Kidney (tissue), 22 donors: ENCODE measurements at places on chromosomes 2 and 18. TPM values are rescaled to one million over a fixed set of nuclear protein-coding genes. Genes with fewer than 3 reads are reported as not detected.

DNA sequence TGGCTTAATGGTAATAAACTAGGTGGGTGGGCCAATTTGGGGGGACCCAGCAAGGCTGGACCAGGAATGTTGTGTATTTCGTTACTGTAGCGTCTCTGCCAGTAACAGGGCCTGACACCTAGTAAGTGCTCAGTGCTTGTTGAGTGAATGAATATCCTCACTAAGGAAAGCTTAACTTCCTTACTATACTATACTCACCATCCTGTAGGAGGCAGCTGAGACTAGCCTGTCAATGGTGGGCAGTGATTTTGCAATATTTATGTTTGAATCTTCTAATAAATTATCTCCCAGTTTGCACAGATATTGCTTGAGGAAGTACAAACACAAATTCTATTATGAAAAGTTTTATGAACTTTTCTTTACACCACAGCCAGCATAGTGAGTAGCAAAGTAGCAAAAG, 370.7 kb upstream of the SYT4 start:
- no peak for DNase-seq

DNA sequence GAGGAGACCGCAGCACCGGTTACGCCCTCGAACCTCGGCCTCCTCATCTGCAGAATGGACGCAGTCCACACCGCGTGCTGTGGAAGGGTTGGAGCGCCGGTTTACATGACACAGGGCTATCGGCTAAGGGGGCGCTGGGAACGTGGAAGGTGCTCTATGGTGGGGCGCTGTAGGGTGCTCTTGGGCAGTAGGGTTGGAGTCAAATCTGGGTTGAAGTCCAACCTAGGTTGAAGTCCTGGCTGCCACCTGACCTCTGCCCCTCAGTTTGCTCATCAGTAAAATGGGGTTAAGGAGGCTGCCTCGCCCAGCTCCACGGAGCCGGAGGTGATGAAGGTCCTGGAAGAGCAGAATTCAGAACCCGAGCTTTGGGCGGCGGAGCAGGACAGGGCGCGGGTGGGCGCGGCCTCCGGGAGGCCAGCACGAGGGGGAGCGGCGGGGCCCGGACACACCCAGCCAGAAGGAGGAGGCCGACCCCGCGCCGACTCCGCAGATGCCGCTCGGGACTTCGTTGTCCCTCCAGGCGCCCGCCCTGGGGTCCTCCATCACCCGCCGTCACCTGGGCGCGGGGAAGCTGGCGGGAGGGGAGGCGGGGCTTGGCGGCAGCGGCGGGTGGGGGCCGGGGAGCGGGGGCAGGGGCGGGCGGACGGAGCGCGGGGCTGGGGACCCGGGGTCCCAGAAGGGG, 558 bp upstream of the GAREM2 start:
- DNase-seq = no peak

DNA sequence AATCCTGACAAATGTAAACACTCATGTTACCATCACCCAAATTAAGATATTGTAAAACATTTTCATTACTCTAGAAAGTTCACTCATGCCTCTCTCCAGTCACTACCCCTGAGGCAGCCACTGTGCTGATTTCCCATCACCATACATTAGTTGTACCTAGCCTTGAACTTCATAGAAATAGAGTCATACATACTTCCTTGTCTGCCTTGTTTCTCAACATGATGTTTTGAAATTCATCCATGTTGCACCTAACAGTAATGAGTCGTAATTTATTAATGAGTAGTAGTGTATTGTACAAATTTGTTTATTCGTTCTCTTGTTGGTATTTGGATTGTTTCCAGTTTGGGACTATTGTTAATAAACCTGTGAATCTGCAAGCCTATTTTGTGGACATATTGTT, 49.0 kb upstream of the TWSG1 start:
- DNase-seq = no peak

DNA sequence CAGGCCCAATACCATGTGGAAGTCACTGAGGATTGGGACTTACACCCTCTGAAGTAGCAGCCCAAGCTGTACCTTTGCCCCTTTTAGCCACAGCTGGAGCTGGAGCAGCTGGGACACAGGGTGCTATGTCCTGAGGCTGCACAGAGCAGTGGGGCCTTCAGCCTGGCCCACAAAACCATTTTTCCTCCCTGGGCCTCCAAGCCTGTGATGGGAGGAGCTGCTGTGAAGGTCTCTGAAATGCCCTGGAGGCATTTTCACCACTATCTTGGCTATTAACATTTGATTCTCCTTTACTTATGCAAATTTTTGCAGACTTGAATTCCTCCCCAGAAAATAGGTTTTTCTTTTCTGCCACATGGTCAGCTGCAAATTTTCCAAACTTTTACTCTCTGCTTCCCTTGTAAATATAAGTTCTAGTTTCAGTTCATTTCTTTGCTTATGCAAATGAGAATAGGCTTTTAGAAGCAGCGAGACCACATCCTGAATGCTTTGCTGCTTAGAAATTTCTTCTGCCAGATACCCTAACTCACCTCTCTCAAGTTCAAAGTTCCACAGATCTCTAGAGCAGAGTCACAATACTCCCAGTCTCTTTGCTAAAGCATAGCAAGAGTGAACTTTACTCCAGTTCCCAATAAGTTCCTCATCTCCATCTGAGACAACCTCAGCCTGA, 213.8 kb upstream of the MGAT5 start:
- no peak for DNase-seq

DNA sequence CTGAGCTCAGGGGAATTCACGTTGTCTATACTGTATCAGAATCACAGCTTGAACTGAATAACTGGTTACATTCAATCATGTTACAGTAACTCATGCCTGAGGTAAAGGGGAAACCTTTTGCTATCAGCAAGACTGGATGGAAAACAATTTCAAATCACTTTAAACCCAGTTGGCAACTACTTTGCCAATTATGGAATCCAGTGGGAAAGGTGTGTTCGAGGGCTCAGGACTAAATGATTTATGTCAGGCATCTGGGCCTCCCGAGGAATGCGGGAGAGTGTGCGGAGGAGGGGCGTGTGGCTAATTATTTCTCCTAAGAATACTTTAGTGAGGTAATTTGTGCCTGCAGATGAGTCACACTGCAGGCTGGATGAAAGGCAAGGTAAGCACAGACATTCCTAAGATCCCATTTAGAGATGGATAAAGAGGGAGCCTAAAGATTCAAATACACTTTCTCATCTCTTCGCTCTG, 100.1 kb downstream of the HRH4 start:
- peak; percentile 79 for DNase-seq

GRCh38 chr2:119264781-119265692, 41.4 kb downstream of the STEAP3 start:
- peak; percentile 68 for DNase-seq

GRCh38 chr2:172472446-172473033, 45.2 kb downstream of the ITGA6 start:
- DNase-seq = no peak

- peak; percentile 25 for DNase-seq
Observed at GRCh38 chr2:168773719-168774521, 28.5 kb upstream of the NOSTRIN start.

GRCh38 chr2:207327513-207327912, 161.8 kb upstream of the KLF7 start:
- DNase-seq = no peak

- no peak for DNase-seq
Observed at GRCh38 chr18:63240531-63241316, 78.8 kb downstream of the BCL2 start.

GRCh38 chr2:94872676-94873361, 1.6 kb downstream of the TEKT4 start:
- no peak for DNase-seq

- no peak for DNase-seq
Observed at GRCh38 chr2:140658760-140659692, 1471.8 kb downstream of the LRP1B start.

DNA sequence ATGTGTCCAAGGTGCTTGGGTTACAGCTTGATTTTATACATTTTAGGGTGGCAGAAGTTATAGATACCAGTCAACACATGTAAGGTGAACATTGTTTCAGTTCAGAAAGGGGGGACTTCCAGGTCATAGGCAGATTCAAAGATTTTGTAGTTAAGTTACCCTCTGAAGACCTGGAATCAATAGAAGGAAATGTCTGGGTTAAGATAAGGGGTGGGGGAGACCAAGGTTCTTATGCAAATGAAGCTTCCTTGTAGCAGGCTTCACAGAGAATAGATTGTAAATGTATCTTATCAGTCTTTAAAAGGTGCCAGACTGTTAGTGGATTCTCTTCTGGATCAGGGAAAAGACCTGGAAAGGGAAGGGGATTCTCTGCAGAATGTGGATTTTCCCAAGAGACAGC, 42.4 kb downstream of the BMPR2 start:
- DNase-seq = no peak

GRCh38 chr2:206001912-206002311, 84.1 kb downstream of the INO80D start:
- DNase-seq = no peak

DNA sequence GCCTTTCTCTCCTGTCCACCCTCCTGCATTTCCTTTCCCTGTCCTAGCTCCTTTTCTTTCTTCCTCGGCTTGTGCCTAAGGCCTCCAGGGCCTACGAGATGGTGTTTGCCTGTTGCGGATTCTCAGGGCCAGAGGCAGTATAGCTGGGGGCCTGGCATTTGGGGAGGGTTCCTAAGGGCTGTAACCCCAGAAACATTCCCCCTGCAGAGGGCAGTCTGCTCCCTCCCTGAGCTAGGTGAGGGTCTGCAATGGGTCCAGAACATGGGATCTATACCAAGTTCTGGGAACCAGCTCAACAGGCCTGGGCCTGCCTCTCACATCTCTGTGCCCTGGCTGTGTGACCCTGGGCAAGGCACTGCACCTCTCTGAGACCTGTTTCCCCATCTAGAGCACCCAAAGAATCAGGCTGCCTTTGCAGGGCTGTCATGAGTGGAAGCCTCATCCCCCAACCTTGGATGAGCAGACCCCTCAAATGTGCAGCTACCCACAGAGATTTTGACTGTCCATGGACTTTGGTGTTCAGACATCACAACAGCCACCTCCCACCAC, 97.5 kb downstream of the GLI2 start:
- no peak for DNase-seq

DNA sequence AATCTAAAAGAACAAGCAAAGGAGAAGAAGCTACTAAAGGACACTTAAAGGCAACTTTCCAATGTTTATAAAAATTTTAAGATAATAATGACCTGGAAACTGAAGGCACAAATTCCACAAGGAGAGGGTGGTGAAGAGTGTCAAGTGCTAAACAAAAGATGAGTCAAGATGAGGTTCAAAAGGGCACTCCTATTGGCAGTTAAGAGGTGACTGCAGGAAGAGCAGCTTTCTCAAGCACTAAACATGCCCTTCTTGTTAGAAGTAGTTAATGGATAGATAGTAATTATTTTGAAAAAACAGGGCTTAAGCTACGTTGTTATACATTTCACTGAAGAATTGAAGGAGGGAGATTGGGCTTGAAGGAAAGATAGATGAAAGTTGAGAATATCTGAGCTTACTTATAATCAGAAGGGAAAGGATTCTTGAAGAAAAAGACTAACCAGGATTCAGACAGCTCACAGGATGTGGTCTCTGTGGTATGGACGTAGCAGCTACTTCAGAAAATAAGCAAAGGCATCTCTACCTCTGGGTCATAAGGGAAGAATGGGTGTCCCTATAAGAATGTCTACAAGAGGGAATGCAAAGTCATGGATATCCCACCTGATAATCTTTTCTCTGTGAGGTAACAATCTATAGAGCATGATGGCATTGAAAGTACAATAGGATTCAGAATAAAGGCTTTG, 454.7 kb upstream of the SLC39A10 start:
- DNase-seq = no peak

DNA sequence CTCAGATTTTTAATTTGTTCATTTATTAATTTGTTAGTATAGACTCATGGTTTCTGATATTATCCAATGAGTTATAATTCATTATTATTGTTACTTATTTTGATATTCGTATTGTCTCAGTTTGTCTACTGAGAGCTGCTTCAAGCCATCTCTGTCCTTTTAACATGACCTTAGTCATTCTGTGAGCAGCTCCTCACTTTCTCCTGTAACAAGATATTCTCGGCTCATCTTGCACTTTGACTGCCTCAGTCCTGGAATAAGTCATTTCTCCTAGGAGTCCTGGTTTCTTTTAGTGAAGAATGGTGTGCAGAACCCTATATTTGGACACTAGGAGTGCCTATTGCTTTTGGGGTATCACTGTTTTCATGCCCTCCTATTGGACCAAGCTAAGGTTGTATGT, 13.2 kb downstream of the ASB1 start:
- DNase-seq = no peak

GRCh38 chr2:119306196-119306590, 60.4 kb downstream of the C2orf76 start:
- DNase-seq = no peak

DNA sequence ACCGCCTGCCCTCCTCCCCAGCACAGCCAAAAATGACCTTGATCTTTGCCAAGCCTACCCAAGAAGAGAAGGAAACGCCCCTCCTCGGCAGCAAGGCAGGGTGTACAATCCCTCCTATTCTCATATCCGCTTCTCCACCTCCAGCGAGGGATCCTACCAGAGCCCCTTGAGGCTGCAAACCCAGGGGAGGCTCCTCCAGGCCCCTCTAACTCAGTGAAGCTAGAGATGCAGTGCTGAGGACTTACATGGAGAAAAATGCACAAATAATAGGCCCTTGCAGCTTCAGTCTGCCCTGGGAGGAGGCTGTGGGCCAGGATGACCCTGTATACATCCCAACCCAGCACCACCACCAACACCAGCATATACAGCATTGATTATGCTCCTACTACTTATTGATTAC, 46.9 kb upstream of the POMC start:
- no peak for DNase-seq

DNA sequence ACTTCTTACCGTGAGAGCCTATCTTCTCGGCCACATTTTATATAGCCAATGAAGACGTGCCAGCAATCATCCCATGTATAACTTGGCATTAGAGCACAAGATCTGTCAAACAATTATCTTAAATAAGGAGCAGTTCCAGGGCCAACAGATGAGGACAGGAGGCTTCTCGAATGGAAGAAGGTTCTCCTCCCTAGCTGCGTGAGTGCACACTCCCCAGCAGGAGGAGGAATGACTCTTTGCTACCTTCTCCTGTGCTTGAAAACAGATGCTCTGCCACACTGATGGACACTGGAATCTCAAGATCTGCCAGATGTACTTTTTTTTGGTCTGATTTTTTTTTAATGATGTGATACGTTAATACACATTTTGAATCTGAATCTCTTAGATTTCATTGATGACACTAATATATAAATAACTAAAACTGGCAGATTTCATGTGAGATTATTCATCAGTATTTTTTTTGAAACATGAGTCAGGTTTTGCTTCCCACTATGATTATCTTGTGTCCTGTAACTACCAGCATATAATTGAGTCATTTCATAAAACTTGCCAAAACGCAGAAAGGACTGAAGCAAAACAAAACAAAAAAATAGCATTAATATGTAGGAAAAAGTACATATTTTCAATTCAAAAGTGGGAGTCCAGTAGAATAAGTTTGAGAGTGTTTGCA, 626 bp upstream of the VIT start:
- DNase-seq = no peak

COLEC11 gene
- 7.6 TPM for total RNA-seq

THSD7B gene
- 0.85 TPM for total RNA-seq

CFAP53 gene
- 1.3 TPM for total RNA-seq

PDE6D gene
- total RNA-seq = 21.7 TPM

SOS1 gene
- 33.4 TPM for total RNA-seq
